ENCODE measurements at places on chromosomes 12 and 14.

- H3K4me1 ChIP-seq = no peaks in the 10 kb centered on the region
- H3K27ac ChIP-seq = no peak overlapping the region
- H3K4me3 ChIP-seq = no peak overlapping the region
- DNase-seq = no peak
Measured at GRCh38 chr14:32018391-32019092, 58.6 kb upstream of the ARHGAP5 start.

GRCh38 chr14:90675399-90675798, 140.8 kb downstream of the TTC7B start:
- no peak for DNase-seq
- no peaks in the 10 kb centered on the region for H3K27me3 ChIP-seq
- H3K27ac ChIP-seq = no peak overlapping the region
- H3K4me1 ChIP-seq = no peaks in the 10 kb centered on the region
- no peaks in the 10 kb centered on the region for H3K36me3 ChIP-seq

DNA sequence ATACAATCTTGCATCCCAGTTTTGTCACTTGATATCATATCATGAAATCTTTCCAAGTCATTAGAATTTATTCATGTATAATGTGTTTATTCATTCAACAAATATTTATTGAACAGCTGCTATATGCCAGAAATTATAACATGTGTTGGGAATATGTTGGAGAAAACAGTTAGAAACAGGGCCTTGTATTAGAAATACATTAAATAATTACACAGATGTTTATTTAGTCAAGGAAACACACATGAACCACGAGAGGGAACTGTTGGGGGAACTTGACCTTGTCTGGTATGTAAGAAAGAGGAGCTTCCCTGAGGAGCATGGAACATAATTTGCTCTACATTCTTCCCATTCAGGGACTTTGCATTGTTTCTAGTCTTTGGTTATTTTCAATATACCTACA, 191.7 kb upstream of the FRMD6 start:
- no peak for DNase-seq
- H3K36me3 ChIP-seq = no peaks in the 10 kb centered on the region
- no peaks in the 10 kb centered on the region for H3K4me1 ChIP-seq
- no peak overlapping the region for H3K27ac ChIP-seq
- H3K4me3 ChIP-seq = no peak overlapping the region

DNA sequence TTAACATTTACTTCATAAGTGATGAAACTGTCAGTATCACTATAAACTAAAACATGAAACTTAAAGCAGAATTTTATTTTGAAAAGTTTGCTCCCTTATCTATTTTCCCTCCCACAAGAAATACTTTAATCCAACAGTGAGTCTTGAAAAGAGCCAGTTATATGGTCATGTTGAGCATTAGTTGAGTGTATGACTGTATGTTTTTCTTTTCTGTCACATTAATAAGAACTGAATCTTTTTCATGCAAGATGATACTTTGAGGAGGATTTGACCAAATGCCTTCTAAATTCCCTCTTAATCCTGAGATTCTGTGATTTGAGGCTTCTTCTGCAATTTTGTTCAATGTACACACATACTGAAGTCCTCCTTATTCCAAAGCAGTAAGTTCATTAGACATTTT, 33.7 kb upstream of the YARS2 start:
- no peak for DNase-seq
- H3K4me1 ChIP-seq = no peaks in the 10 kb centered on the region
- H3K27ac ChIP-seq = no peak overlapping the region

- H3K36me3 ChIP-seq = no peaks in the 10 kb centered on the region
- H3K4me1 ChIP-seq = peaks cover 34% of the 10 kb centered on the region
- H3K27ac ChIP-seq = peak overlapping the region; percentile 6
- DNase-seq = peak; percentile 69
Measured at GRCh38 chr12:128817111-128818015, 6.4 kb downstream of the SLC15A4 start.

- H3K4me1 ChIP-seq = no peaks in the 10 kb centered on the region
- no peaks in the 10 kb centered on the region for H3K27me3 ChIP-seq
- H3K36me3 ChIP-seq = no peaks in the 10 kb centered on the region
- DNase-seq = peak; percentile 41
- peak overlapping the region; percentile 33 for H3K27ac ChIP-seq
Measured at GRCh38 chr12:113214895-113215400, 6.3 kb upstream of the TPCN1 start.

GRCh38 chr12:98769068-98769467, 124.0 kb downstream of the APAF1 start:
- no peak overlapping the region for H3K27ac ChIP-seq
- H3K4me1 ChIP-seq = no peaks in the 10 kb centered on the region
- no peak overlapping the region for H3K4me3 ChIP-seq
- H3K36me3 ChIP-seq = no peaks in the 10 kb centered on the region
- DNase-seq = no peak
- H3K27me3 ChIP-seq = no peaks in the 10 kb centered on the region

DNA sequence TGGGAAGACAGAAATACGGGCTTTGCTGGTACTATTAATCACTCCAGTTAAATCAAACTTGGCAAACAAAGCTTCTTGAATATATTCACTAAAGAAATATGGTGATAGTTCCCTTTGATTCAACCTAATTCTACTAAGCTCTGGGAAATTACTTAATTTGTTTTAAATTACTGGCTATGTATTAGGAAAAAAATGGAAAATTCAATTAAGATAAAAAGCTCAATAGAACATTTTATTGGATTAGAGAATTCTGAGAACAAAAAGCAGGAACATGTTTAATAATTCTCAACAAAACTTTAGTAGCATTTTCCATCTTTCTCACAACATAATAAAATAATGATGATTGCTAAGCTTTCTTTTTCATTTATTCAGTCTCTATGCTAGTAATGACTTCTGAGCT, 30.2 kb downstream of the BDKRB1 start:
- no peak overlapping the region for H3K4me3 ChIP-seq
- peaks cover 10% of the 10 kb centered on the region for H3K4me1 ChIP-seq
- H3K27me3 ChIP-seq = no peaks in the 10 kb centered on the region
- no peaks in the 10 kb centered on the region for H3K36me3 ChIP-seq

- H3K36me3 ChIP-seq = no peaks in the 10 kb centered on the region
- no peaks in the 10 kb centered on the region for H3K27me3 ChIP-seq
- no peak overlapping the region for H3K4me3 ChIP-seq
- H3K4me1 ChIP-seq = no peaks in the 10 kb centered on the region
- no peak for DNase-seq
Measured at GRCh38 chr12:47297993-47298392, 218.2 kb upstream of the AMIGO2 start.

DNA sequence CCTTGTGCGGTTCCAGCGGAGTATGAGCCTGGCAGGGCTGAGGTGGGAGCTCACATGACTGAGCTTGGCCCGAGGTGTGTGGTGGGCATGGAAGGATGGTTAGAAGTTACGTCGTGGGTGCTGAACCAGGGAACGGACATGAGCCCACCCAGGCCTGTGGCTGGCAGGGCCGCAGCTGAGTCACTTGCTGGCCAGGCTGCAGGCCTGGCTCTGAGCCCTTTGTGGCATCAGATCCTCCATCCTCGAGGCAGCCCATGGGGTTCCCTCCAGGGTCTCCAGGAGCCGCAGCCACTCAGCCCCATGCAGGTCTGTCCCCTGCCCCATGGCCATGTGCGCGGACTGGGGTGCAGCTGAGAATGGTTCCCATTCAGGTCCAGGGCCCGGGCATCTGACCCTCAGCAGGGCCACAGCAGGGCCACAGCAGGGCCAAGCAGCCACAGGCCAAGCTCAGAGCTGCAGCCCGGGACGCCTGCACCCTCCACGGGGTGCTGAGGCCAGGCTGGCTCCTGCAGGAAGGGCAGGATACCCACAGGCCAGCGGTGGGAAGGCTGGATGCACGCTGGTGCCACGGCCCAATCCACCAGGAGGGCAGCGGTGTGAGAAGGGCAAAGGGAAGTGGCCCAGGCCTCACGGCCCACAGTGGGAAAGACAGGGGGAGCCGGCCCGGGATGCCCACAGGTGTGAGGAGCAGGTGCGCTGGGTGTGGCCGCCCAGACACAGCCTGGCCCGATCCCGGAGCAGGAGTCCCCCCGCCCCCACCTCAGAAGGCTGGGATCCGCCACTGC, 26.3 kb upstream of the ULK1 start:
- no peak overlapping the region for H3K4me3 ChIP-seq
- H3K27me3 ChIP-seq = no peaks in the 10 kb centered on the region
- no peak for DNase-seq
- no peaks in the 10 kb centered on the region for H3K4me1 ChIP-seq

- no peaks in the 10 kb centered on the region for H3K27me3 ChIP-seq
- H3K36me3 ChIP-seq = peaks cover 15% of the 10 kb centered on the region
- H3K4me1 ChIP-seq = peaks cover 11% of the 10 kb centered on the region
- no peak overlapping the region for H3K4me3 ChIP-seq
Measured at GRCh38 chr12:120719072-120719471, 6.6 kb upstream of the ACADS start.

Data from pancreas (tissue), 10 donors.